ENCODE measurements at places on chromosomes 16 and 17.

GRCh38 chr17:32445971-32446370 lies 1.7 kb downstream of the PSMD11 start:
- no peak for DNase-seq

- DNase-seq = peak; percentile 74
Measured at GRCh38 chr16:30609002-30609925, 925 bp downstream of the ZNF689 start.

- no peak for DNase-seq
Measured at GRCh38 chr16:17380613-17381012, 90.1 kb downstream of the XYLT1 start.

GRCh38 chr17:50181591-50182560 lies 16.1 kb downstream of the SGCA start:
- no peak for DNase-seq

- no peak for DNase-seq
Measured at GRCh38 chr17:44079877-44080821, 9.6 kb downstream of the G6PC3 start.

- no peak for DNase-seq
Measured at GRCh38 chr17:69246726-69247375, 18.2 kb upstream of the ABCA10 start.

- peak; percentile 55 for DNase-seq
Measured at GRCh38 chr16:14249291-14250032, 178.3 kb downstream of the MRTFB start.

GRCh38 chr17:55420067-55420775 lies 1.4 kb downstream of the MMD start:
- no peak for DNase-seq

- DNase-seq = no peak
Measured at GRCh38 chr17:1260086-1260769, 10.0 kb upstream of the BHLHA9 start.

DNA sequence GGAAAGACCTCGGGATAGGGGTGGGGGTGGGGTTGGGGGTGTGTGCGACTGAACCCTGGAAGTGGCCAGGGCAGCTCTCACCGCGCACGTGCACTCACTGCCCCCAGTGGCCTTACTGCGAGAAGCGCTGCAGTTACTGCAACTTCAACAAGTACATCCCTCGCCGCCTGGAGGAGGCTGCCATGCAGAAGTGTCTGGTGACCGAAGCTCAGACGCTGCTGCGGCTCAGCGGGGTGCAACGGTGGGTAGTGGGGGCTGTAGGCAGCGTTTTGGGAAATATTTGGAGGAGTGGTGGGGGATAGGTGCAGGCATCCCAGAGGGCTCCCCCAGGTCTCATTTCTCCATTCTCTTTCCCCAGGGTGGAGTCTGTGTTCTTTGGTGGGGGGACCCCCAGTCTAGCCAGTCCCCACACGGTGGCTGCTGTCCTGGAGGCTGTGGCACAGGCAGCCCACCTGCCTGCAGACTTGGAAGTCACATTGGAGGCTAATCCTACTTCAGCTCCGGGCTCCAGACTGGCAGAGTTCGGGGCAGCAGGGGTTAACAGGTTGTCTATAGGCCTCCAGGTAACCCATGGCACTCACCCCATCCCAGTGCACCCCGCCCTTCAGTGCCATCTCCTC lies 972 bp downstream of the RSAD1 start:
- peak; percentile 51 for DNase-seq

DNA sequence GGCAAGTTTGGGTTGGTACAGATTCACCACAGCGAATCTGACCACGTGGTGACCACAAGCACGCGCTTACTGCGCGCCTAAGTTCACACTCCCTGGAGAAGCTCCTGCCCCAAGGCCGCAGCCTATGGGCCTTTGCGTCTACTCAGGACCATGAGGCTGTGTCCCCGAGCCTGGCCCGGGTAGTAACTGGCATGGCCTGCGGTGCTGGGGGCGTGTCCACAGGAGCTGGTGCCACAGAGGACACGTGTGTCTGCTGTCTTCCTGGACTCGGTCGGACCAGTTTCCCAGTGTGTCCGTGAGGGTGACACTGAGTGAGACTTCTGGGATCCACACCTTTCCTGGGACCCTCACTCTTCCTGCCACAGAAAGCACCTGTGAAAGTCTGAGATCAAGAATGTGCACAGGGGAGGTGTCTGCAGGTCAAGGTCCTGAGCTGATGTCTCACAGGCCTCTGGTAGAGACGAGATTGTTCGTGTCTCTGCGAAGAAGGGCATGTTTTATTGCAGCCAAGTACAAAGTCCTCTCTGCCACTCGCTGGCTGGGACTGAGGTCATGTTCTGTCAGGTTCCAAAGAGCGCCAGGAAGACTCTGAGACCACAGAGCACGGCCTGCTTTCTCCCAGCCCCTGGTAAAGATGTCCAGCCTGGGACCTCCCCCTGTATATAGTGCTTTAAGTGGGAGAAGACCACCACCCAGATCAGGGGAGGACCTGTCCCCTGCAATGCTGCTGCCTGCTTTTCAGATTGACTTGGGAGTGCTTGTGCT lies 25.2 kb upstream of the CAPN15 start:
- DNase-seq = no peak

- no peak for DNase-seq
Measured at GRCh38 chr17:78990349-78991016, 10.8 kb upstream of the LGALS3BP start.

DNA sequence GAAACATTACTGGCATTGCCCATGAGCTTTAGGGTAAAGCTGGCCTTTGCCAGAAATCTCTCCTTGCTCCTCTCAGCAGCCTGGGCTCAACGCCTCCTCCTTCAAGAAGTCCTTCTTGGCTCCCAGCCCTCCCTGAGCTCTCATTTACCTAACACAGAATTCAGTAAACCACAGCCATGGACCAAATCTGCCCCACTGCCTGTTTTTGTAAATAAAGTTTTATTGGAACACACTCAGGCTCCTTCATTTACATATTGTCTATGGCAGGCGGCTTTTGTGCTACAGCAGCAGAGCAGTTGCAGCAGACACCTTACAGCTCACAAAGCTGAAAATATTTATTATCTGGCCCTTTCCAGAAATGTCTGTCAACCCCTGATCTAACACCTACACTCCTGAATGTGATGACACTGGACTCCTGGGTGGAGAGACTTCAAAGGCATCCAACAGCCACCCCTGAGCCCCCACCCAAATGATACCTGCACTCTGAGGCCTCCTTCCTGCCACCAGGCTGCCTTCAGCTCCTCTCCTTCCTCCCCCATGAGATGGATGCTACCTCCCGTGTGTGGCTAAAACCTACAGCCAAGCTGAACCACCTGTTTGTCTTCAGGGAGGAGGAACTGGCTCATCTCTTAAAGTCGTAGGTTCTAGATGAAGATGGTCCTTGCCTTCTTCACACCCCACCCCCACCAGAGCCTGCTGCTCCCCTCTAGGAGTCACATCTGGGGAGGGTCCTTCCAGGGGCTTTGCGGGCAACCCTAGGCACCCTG lies 41.6 kb downstream of the PIMREG start:
- DNase-seq = no peak

Measured in mesothelial cell of epicardium (in vitro differentiated cells).